ENCODE measurements at places on chromosomes 3 and 15. TPM values are rescaled to one million over a fixed set of nuclear protein-coding genes. Genes with fewer than 3 reads are reported as not detected.
A peak's percentile ranks its signal among the peaks of the same experiment; 100 is the strongest.

The SHC4 gene
- 6.2 TPM for total RNA-seq

The RAB6B gene
- 8.9 TPM for total RNA-seq

The STRIT1 gene
- not detected for total RNA-seq

The RPL39L gene
- total RNA-seq, result 9.4 TPM

The TTLL13 gene
- not detected for total RNA-seq

The DPPA2 gene
- total RNA-seq, result not detected

The CELSR3 gene
- total RNA-seq, result 0.65 TPM

The OR5K2 gene
- total RNA-seq, result not detected

The VEPH1 gene
- 1.7 TPM for total RNA-seq

The C3orf22 gene
- total RNA-seq, result not detected

The MNS1 gene
- 2.2 TPM for total RNA-seq

- DNase-seq, result peak; percentile 42
These were observed 50.5 kb upstream of the IQSEC1 start for GRCh38 chr3:13123765-13124164.

DNA sequence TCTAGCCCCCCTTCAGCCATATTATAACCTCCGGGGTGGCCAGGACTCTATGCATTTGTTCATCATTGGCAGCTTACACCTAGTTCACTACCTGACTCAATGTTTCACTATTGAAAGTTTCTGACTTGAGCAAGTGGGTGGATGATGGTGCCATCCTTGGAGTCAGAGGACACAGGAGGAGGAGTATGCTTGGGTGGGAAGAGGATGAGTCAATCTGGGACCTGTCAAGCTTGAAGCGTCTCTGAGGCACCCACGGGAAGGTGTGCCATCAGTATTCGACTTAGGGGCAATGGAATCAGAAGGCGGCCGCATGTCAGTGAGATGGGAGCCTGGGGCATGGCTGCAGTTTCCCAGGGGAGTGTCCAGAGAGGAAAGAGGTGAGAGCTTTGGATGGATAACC, 133.3 kb downstream of the EPHB1 start:
- DNase-seq, result no peak

DNA sequence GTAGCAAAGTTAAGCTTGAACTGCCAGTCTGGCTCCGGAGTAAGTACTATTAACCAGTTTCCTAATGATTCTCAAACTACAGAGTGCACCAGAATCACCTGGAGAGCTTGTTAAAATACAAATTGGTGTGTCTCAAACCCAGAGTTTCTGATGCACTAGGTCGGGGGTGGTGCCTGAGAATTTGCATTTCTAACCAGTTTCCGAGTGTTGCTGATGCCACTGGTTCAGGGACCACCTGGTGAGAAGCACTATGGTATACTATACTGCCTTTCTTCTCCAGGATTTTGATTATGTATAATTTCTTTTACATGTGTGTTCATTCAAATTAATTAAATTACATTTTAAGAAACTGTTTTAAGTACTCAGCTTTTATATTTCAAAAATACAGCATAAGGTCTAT, 48.8 kb upstream of the PLSCR5 start:
- DNase-seq, result no peak

DNA sequence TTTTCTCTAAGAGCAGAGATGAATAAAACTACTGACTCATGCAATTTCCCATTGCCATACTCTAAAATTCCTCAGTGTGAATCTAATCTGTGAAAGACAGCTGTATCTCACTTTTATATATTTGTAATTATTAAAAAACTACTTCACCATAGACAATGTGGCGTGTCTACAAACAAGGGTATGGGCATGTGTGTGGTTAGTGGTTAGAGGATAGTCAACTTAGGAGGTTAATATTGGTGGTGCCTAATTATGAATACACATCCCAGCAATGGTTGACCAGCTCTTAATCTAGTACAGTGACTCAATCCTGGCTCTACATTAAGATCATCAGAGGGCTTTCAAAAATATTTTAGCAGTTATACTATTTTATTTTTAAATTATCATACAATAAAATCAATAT, 94.5 kb downstream of the GOLIM4 start:
- no peak for DNase-seq

- no peak for DNase-seq
These were observed 240.3 kb downstream of the FGF12 start for GRCh38 chr3:192487033-192487432.

DNA sequence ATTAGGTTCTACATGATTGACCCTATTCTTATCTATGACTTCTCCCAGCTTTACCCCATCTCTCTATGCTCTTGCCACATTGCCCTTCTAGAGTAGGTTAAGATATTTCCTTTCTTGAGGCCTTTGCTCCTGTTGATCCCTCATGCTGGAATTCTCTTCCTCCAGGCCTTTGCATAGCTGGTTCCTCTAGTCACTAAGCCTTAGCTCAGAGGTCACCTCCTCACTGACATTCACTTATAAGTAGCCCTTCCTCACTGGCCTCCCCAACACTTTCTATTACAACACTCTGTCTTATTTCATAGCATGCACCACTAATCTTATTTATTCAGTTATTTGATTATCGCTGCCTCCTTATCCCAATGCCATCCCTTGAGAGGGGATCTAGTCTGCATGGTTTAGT, 228.4 kb upstream of the COL8A1 start:
- DNase-seq, result no peak

- no peak for DNase-seq
These were observed 208.8 kb downstream of the OSBPL10 start for GRCh38 chr3:31772272-31772671.

DNA sequence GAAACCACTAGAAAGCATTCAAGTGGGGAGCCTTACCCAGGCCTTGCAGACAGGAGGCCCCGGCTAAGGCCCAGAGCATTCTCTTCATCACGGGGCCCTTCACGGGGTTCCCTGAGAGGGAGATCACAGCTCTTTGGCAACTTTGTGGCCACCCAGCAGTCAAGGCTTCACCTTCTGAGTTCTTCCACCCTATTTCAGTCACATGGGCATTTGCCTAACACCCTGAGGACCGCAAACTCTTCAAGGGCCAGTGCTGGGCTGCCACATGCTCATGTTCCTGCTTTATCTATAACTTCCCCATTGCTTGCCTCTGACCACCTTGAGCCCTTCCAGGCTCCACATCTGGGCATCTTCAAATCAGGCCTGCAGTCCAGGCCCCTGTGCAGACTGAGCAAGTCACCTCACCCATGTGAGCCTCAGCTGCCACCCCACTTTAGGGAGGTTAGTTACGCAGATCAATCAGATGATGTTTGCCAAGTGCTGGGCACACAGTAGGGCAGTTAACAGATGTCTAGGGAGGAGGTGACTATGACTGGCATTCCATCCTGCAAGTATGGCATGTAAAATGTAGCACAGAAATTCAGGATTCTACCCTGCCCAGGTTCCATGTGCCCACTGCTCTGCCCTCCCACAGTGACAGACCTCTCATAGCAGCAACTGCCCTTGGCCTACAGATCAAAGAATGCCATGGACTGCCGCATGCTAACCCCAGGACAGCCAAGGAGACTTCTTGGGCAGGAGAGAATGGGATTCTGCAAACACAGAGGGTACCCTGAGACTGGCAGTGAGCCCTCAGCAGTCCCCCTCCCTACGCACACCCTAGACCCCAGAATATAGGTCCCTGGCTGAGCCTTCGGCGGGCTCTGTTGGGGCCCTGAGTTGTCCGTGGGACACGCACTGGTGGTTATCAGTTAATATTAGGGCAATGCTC, 37.6 kb upstream of the ZNF710 start:
- peak; percentile 51 for DNase-seq

DNA sequence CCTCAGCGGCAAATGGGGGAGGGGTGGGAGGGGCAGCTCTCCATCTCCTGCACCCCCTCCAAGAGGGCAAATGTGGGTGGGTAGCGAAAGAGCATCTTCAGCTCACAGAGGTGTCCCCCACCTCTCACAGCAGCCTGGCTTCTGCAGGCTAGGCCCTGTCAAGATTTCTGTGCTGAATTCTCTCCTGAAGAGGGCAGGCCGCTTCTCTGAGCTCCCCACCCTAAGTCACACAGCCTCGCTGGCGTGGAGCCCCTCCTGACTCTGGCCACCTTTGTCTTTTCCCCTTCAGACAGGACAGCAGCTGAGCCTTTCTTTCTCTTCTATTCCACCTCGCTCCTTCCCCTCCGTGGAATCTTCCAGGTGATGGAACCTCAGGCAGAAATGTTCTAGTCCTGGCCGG, 26.3 kb upstream of the ADAMTS7 start:
- DNase-seq, result peak; percentile 68

GRCh38 chr3:101809178-101810021, 30.4 kb downstream of the NXPE3 start:
- DNase-seq, result no peak

DNA sequence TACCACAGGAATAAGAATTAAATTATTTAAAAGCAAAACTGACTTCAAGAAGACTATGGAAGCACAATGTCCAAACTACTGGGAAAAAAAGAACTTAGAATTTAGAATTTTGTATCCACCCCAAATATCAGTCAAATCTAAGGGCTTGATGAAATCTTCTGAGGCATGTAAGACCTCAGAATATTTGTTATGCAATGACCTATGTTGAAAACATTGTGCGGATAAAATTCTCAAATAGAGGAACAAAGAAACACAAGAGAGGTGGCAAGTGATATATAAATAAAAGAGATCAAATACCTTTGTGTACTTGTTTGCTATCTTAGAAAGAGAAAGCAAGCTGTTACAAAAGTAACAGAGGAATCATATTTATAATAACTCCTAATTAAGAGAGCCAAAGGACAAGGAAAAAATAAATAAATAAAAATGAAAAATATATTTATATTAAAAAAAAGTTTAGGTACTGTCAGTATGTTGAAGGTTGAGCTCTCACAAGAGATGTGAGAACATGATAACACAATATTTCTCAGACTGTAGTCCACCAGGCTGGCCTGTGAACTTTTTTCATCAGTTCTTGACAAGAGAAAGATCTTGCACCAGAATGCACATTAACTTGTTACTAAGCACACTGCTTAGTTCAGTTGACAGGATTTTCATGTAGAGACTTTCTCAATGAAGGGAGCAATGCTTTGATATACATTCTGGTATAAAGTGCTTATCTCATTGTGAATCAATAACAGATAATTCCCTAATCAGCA, 50.0 kb downstream of the CPA3 start:
- DNase-seq, result no peak

DNA sequence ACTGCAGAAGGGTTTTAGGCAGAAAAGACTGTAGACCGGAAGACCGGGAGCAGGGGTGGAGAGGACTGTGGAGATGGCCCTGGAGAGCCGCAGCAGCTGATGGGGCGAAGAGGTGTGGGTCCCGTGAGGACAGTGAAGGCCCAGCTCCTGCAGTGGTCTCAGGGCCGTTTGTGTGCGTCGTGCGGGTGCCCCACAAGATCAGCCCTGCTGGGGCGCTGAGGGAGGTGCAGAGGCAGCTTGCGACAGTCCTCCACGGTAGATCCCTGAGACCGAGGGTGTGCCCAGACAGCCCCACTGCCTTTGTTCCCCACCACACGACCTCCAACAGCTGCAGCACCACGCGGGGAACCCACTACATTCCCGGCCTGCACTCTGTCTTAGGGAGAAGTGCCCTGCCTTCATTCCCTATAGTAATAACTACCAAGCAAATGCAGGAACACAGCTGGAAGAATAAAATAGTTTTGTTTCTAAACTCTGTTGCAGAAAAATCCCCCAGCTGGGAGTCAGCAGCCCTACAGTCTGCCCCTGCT, 19.0 kb upstream of the CRABP1 start:
- peak; percentile 70 for DNase-seq

- no peak for DNase-seq
These were observed 72.6 kb downstream of the NAALADL2 start for GRCh38 chr3:174931473-174932353.

DNA sequence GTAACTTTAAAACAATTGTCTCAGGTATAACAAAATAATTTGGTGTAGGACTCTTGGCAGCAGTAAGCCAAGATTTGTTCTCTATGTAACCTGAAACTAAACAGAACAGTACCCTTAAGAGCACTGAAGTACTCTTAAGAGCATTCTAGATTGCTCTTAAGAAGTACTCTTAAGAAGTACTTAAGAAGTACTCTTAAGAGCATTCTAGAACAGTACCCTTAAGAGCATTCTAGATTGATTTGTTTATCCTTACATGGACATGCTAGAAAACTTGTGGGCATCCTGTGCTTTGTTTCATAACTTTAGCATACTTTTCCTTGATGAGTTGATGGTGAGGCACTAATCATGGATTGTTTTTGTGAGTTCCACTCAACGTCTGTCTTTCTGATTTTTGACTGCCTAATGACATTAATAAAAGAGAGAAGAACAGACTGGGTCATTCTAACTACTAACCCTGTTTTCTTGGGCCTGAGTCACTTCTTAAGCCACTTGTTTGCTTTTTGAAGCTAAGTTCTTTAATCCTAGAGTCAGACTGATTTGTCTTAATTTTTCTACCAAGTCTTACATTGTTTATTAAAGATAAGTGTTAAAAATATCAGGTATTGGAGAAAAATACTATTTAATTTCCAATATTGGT, 57.2 kb upstream of the UTS2B start:
- no peak for DNase-seq

- DNase-seq, result no peak
These were observed 8.5 kb downstream of the PPCDC start for GRCh38 chr15:75031848-75032247.

- no peak for DNase-seq
These were observed 16.8 kb upstream of the TGM5 start for GRCh38 chr15:43283526-43283925.

DNA sequence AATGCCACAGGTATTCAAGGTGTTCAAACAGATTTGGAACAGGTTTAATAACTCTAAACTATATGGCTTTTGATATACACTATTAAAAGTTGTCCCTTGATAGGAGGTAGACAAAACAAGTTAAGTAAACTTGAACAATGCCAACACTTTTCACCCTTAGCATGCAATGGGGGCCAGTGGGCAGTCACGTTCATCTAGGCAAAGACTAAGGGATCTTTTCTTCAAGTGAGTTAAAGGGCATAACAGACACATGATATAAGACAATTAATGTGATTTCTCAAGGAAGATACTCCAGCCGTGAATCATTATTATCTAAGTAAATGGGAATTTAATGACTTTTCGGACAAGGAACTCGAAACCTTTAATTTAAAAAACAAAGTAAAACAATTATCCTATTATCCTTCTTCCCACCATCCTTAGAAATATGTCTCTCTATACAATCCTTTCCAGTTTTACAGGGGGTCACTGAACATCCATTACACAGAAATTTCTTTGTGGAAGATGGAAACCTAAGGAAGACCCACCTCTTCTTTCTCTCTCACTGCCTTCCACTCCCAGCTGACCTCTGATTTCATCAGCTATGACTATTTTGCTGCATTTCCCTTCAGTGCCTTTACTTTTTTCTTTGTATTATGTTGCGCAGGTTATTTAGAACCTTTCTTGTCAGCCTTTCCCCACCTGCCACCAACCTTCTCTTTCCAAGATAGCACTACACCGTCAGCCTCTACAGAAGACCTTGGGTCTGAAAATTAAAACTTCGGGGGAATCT, 1.5 kb downstream of the CLDN1 start:
- no peak for DNase-seq

GRCh38 chr15:68208636-68209240, 3.6 kb upstream of the CALML4 start:
- DNase-seq, result peak; percentile 38

All from posterior vena cava (tissue), 2 donors.